ENCODE measurements at places on chromosomes 16 and 17.
A peak's percentile ranks its signal among the peaks of the same experiment; 100 is the strongest.

- DNase-seq = no peak
These were observed 23.4 kb downstream of the AXIN2 start for GRCh38 chr17:65537845-65538674.

- no peak for DNase-seq
These were observed 100.7 kb downstream of the ABCA8 start for GRCh38 chr17:68854452-68854851.

DNA sequence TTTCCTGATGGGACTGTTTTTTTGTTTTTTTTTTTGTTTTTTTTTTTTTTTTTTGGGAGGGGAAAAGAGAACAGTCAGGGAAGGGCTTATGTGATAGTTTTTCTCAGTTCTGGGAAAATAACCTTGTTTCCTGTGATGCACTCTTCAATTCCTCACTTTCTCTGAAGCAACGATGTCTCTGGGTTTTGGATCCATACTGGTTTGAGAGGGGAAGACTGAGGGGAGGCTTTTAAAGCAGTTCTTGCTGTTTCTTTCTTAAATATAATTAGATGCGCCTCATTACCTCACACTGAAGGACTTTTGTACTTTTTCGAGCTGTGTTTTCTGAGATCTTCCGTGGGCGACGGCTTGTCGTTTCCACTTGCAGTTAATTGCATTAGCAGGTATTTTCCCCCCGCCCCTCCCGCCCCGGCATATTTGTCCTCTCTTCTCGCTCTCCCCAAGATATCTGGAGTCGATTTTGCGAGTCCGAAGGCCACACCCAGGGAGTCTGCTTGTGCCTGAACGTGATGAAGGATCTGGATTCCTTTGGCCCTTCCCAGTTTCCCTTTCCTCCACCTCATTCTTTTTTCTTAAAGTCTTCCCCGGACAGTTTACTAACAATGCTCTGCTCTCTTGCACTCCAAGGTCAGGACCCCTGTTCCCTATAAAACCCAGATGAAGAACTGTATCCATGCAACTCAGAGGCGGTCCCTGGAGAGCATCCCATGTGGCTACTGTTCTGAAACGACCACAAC is 125.2 kb upstream of the ZFHX3 start:
- no peak for DNase-seq

GRCh38 chr16:83946781-83947566 is 6.1 kb upstream of the OSGIN1 start:
- no peak for DNase-seq

DNA sequence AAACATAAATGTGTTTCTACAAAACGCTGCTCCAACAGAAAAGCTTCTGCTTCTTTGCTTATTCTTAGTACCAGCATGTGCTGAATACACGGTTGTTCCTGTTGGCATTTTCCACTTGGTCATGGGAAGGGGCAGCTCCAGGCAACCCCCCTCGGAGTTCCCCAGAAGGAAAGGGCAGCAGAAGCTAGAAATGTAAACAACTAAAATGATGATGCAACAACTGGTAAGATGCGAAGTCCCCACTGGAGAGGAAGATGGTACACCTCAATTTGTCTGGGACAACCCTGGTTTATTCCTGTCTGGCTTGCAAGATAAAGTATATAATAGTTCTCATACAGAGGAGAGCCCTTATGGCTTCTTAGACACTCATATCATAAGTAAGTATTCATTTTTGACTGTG is 9.2 kb upstream of the CCL13 start:
- DNase-seq = no peak

GRCh38 chr17:42518046-42518754 is 17.8 kb upstream of the NAGLU start:
- DNase-seq = no peak

- DNase-seq = no peak
These were observed 122.9 kb downstream of the CRLF3 start for GRCh38 chr17:30701498-30701989.

GRCh38 chr17:18182110-18182977 is 1.3 kb upstream of the ALKBH5 start:
- no peak for DNase-seq

DNA sequence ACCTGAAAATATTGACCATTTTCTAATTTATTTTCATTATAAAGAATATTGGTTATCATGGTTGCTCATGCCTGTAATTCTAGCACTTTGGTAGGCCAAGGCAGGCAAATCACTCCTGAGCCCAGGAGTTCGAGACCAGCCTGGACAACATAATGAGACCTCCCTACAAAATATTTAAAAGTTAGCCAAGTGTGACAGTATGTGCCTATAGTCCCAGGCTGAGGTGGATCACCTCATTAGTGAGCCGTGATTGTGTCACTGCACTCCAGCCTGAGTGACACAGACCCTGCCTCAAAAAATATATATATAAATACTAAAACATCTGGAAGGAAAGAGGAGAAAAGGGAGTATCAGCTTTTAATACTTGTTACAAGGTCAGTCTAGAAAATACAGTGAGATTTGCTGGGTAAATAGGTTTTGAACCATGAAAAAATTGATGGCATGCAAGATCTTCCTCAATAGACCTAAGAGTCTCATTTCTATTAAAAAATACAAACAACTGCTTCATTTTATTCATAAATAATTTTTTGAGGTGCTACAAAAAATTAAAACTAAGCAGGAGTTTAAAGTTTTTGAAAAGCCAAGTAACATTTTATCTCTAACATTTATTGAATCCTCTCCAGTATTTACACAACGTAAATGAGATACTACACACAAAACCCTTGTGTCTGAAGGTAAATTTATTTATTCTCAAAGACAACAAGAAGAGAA is 47.7 kb downstream of the TUBD1 start:
- DNase-seq = no peak

DNA sequence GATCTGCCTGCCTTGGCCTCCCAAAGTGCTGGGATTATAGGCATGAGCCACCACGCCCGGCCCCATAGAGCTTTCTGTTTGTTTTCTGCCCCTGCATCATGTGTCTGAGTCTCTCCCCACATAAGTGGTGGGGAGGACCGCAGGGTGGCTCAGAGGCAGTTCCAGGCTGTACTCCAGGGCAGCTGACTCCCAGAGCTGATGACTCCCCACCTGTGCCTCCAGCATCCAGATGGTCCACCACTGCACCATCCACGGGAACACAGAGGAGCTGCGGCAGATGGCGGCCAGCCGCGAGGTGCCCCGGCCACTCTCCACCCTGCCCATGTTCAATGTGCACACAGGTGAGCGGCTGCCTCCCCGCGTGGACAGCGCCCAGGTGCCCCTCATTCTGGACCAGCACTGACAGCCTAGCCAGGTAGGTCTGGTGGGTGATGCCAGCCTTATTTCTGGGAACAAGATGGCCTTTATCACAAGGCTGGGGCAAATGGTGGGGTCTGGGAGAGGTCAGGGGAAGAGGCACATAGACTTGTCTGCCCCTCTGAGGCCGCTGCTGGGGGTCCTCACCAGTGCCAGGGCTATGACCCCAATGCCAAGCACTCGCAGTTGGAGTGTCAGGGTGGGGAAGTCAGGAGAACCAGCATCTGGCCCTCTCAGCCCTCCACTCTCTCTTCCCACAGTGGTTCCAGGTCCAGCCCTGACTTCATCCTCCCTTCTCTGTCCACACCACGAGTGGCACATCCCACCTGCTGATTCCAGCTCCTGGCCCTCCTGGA is 9.4 kb downstream of the SGCA start:
- DNase-seq = no peak

GRCh38 chr17:48878920-48879898 is 13.4 kb upstream of the ATP5MC1 start:
- DNase-seq = peak; percentile 29

DNA sequence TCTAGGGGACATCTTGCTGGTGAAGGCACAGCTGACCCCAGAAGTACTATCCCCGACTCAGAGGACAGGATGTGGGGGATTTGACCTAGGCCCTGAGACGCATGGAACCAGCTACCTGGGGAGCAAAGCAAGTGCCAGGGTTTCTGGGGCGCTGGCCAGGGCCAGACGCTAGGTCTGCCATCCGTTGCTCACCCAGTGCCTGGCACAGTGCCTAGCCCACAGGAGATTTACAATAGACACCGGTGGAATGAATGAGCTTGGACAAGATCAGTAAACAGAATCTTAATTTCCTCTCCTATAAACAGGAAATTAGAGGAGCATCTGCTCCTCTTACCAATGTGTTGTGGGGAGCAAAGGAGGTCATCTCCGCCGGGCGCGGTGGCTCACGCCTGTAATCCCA is 5.0 kb downstream of the RPRML start:
- no peak for DNase-seq

- DNase-seq = no peak
These were observed 834 bp downstream of the DCXR start for GRCh38 chr17:82036634-82037091.

GRCh38 chr16:84807776-84808175 is 12.0 kb upstream of the CRISPLD2 start:
- DNase-seq = no peak

DNA sequence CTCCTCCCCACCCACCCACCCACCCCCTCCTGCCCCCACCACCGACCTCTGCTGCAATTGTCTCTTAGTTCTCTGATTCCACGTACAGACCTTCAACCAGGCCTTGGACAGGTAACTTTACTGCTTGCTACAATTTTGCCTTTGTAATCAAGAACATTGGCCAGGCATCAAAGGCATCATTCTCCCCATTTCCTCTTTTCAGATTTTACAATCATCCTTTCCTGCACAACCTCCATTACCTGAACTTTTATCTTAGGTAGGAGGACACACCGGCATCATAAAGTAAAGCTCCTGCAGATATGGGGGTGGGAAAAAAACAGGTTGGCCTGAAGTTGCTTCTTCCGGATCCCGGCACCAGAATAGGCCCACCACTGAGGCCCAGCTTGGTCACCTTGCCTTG is 25.7 kb upstream of the SUPT4H1 start:
- DNase-seq = no peak

DNA sequence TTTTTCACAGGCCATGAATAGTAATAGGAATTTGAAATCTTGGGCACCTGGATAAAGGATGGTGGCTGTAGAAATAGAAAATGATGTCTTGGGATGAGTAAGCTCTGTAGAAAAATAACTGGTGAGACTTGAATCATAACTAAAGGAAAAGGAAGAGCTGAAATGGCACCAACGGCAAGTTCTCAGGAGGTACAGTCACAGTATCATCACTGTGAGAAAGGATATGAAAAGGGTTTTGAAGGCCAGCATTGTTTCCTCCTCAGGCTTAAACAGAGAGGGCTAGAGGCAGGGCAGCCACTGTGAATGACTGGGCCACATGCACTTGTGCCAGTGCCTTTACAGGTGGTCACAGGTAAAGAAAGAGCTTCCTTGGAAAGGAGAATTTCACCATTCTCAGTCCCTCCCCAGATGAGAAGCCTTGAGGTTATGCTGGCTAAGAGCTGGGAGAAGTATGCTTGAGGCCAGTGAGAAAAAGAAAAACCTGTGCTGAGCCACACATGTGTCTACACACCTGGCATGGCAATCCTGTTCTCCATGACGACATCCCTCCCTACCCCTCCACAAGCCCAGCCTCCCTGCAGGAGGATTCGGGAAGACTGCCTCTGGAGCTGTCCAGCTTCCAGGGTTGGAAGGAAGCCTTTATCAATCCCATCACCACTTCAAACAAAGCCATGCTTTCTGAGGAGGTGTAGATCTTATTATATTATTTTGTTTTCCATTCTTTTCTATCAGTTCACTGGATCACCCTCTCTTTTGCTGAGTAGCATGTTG is 3.8 kb upstream of the ANKFN1 start:
- no peak for DNase-seq

GRCh38 chr16:66277311-66278070 is 89.0 kb upstream of the CDH5 start:
- DNase-seq = no peak

GRCh38 chr17:20097330-20097729 is 88.2 kb downstream of the SPECC1 start:
- no peak for DNase-seq

- no peak for DNase-seq
These were observed 17.4 kb upstream of the GPRC5C start for GRCh38 chr17:74414510-74414909.

DNA sequence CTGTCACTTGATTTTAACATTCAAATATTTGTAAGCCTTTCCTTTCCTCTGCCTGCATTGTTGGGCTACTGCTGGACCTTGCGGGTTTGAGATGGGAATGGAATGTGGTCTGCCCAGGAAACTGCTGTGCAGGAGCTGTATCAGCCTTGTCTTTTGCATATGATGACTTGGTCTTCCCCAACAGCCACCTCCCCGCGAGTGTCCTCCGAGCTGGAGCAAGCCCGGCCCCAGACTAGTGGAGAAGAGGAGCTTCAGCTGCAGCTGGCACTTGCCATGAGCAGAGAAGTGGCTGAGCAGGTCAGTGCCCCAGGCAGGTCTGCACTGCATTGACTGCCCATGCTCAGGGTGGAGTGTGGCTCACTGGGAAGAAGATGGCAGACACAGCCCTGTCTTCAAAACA is 52.8 kb downstream of the B9D1 start:
- no peak for DNase-seq

GRCh38 chr17:8806253-8806925 is 7.2 kb upstream of the MFSD6L start:
- no peak for DNase-seq

Data from activated T-cell treated with anti-CD3 and anti-CD28 coated beads for 48 hours (primary cell).